Adipocyte (in vitro differentiated cells): ENCODE measurements at places on chromosomes 11 and 22.

DNA sequence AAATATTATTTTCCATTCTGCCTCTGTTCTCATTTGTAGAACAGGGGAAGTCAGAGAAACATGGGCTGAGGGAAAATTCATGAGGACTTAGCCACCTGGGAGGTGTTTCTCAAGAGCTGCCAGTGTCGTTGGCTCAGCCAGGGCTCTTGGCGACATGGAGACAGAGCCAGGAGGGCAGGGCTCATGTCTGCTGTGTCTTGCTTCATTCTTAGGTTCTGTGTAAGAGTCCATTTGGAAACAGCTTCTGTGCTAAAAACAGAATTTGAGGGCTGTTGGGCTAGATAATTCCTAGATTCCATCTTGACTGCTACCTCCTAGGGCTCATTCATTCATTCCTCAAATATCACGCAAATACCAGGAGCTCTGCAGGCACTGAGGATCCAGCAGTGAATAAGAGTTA, 15.1 kb upstream of the MRGPRX2 start:
- no peak for DNase-seq

DNA sequence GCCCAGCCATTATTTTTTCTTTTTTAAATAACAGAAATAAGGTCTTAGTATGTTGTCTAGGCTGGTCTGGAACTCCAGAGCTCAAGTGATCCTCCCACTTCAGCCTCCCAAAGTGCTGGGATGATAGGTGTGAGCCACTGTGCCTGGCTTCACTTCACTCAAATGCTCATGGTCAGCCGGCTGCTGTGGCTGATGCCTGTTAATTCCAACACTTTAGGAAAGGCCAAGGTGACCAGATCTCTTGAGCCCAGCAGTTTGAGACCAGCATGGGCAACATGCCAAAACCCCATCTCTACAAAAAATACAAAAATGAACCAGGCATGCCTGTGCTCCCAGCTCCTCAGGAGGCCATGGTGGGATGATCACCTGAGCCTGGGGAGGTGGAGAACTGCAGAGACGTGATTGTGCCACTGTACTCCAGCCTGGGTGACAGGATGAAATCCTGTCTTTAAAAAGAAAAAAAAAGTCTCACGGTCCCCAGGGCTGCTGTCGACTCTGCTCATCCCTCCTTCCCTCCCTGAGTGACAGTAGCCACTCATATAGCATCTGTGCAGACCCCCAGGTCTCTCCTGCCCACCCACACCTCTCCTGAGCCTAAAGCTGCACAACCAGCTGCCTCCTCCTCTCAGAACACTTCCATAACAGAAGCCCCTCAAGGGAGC, 3.6 kb downstream of the YDJC start:
- DNase-seq: no peak

DNA sequence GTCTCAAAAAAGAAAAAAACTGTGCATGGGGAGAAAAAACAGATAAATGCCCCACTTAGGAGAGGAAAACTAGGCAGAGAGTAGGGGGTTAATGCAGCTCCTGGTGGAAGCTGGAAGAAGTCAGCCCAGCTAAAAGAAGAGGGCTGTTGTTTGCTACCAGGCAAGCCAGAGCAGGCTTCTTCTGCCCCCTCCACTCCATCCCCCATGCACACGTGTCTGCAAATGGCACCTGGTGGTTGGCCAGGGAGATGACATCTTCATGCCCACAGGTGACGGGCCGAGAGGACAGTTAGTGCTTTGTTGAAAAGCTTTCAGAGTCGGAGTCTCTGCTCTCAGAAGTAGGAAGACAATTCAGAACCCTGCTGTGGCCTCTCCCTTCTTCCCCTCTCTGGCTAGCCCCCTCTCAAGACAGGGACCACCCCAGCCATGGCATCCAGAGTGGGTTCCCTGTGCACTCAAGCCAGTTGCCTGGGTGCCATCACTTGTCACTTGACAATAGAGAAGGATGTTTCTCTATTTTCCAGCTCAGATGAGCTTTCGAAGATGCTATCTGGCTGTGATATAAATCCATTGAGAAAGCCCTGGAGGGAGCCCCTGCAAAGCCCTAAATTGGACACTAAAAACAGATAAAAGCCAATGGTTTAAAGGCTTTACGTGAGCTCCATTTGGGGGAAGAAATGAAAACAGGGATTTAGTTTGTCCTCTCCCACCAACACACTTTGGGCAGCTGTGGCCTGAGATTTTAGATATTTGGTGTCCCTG, 142.0 kb downstream of the TRIM29 start:
- DNase-seq: no peak

- DNase-seq: no peak
Measured at GRCh38 chr11:117498791-117499190, 171.1 kb downstream of the CEP164 start.

DNA sequence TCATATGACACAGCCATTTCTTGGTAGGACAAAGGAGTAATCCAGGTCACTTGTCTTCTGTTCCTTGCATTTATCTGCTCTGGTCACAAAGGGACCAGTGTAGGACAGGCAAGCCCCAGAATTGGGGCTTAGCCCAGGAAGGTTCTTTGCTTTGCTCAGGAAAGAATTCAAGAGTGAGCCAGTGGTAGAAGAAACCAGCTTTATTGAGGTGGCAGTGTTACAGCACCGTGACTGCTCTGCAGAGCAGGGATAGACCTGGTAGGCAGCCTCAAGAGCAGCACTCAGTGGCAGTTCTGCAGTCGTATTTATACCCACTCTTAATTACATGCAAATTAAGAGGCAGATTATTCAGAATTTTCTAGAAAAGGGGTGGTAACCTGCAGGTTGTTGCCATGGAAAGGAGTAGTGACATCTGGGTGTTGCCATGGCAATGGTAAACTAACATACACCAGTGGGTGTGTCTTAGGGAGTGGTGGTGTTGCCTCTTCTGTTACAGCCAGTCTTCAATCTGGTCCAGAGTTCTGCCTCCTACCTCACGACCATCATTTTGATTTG, 84.9 kb upstream of the RAB1B start:
- DNase-seq: peak; percentile 21

DNA sequence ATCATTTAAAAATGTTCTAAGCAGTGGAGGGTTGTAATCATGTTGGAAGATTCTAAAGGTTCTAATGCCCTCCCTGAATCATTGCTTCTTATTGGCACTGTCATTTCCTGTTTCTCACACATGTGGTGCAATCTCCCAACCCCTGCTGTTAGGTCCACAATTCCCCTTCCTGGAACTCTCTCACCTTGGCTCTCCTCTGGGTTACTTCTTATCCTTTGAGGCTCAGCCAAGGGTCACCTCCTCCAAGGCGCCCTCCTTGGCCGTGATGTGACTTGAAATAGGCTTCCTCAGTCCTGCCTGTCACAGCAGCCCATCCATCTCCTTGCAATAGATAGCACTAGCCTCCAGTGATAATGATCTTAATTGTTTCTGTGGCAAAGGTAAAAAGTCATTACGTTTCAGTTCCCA, 149.8 kb downstream of the TTC17 start:
- peak; percentile 35 for DNase-seq

GRCh38 chr11:11422411-11423128, 69.5 kb upstream of the CSNK2A3 start:
- DNase-seq: no peak

DNA sequence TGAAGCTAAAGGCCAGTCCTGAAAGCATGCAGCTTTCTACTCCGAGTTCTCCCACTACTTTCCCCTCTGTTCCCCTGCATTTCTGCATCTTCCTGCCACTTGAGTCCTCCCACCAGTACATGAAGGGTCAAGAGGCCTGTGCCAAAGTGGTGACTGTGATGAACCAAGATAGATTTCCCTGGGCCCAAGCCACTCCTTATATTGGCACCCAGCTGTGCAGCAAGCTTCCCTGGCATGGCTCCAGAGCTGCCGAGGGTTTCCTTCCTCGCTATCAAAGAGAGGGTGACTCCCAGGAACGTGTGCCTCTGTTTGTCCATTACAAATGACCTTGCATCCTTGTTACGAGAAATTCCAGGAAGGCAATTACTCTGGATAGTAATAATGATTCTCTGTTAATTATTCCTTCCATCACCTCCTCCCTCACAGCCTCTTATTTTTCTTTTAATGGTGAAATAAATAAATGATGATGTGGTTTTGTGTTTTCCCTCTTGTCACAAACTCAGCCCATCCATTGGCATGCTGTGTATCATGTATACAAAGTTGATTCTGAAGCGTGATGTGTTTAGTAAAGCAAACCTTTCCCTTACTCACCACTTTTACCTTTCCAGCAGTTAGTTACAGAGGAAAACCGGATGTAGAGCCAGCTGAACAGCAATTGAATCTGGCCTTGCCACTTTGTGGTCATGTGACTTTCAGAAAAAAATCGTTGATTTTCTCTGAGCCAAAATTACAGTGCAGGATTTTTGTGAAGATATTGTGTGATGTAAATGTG, 8.3 kb downstream of the SRSF8 start:
- DNase-seq: no peak

DNA sequence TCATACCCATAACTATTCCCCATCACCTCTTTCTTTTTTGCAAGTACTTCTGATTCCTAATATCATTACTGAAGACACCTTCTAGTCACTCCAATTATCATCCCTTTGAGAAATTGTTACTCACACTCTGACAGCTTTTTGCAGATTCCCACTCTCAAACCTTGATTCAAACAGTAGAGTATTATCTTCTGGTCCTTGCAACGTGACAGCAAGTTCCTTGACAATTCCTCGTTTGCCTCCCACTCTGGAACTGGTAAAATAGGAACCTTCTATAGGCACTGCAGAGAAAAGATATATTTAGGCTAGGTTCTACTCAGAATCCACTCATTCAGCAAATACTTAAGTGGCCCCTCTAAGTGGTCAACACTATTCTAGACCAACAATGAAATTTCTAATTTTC, 23.2 kb downstream of the AGBL2 start:
- DNase-seq: no peak
